ENCODE measurements at places on chromosomes 5 and 9. TPM values are rescaled to one million over a fixed set of nuclear protein-coding genes. Genes with fewer than 3 reads are reported as not detected.

GRCh38 chr5:142783601-142784341 is 13.6 kb downstream of the ARHGAP26 start:
- DNase-seq: no peak

- DNase-seq: no peak
Observed at GRCh38 chr9:14294659-14295058, 19.3 kb downstream of the NFIB start.

GRCh38 chr5:93911609-93912008 is 170.2 kb upstream of the POU5F2 start:
- DNase-seq: no peak

GRCh38 chr9:35254237-35254636 is 92.4 kb downstream of the UNC13B start:
- DNase-seq: no peak

DNA sequence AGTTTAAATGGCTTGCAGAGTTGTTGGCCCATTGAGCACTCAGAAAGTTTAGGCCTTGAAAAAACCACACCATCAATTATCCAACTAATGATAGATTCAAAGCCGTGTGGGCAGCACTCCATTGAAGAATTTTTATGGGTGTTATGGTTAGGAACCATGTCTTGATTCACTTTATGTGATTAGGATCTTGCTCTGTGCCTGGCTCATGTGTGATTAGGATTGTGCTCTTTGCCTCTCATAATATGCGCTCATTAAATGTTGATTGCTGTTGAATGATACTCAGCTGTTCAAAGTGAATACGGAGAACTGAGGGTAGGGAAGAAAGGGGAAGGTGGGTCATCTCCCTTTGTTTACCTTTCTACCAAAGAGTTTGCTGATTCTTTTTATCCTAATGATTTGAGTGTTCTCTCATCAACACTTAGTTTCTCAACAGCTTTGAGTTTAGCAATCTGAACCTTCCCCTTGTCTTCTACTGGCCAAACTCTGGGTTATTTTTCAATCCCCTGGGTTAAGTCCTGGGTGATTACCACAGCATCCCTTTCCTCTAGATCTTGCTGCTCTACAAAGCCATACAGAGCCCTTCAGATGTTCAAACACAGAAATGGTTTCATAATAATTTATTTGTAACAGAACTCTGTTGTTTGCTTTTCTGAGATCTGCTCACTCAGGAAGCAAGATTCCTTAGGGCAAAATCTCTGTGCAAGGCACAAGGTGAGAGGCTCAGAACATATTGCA is 668.8 kb upstream of the RGMB start:
- no peak for DNase-seq

GRCh38 chr5:19314840-19315239 is 673.2 kb downstream of the CDH18 start:
- no peak for DNase-seq

DNA sequence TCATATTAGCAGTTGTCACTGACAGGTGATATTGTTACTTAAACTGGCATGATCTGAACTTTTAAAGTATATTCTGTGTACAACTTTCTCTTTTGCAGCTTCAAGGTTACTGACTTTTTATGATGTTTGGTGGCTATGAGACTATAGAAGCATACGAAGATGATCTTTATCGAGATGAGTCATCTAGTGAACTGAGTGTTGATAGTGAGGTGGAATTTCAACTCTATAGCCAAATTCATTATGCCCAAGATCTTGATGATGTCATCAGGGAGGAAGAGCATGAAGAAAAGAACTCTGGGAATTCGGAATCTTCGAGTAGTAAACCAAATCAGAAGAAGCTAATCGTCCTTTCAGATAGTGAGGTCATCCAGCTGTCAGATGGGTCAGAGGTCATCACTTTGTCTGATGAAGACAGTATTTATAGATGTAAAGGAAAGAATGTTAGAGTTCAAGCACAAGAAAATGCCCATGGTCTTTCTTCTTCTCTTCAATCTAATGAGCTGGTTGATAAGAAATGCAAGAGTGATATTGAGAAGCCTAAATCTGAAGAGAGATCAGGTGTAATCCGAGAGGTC is 5.9 kb downstream of the ZCCHC7 start:
- DNase-seq: no peak

DNA sequence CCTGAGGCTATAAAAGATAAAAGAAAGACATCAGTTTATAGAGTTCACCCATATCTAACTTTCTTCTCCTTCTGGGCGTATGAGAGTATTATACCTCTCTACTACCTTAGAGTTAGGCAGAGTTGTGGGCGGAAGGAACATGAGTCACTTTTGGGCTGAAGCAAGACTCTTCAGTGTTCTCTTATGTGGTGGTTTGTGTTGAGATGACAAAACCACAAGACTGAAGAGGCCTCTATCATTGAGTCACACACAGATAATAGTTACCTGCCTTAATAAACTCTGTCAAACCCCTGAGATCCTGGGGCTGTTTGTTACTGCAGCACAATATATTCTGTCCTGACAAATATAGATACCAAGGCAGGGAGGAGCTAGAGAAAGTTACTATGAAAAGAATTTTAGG is 184.2 kb downstream of the EFNA5 start:
- DNase-seq: no peak

DNA sequence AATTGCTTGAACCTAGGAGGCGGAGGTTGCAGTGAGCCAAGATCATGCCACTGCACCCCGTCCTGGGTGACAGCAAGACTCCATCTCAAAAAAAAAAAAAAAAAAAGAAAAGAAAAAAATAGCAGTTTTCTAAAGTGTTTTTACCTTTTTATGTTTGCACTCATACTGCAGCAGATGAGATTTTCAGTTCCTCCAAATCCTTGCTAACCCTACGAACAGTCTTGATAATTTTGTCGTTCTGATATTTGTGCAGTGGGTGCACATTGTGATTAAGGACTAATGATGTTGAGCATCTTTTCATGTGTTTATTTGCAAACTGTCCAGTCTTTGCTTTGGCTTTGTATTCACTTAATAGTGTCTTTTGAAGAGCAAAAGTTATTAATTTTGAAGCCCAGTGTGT is 42.9 kb downstream of the ZCCHC7 start:
- no peak for DNase-seq

DNA sequence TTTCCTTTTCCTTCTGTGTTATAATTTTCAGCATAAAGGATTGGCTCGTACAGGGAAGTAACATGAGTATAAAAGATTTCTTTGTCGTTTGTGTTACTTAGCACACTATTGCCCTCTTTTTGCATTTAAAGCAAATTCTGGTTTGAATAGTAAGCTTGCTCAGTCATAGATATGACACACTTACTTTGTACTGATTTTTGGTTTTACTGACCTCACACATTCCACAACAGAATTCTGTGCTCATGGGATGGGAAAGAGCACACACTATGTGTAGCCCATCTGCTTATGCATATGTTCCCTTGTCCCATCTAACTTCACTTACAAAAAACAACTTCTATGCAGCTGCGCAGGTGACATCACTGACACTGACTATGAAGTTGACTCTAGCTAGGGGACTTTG is 111.9 kb upstream of the MTAP start:
- DNase-seq: no peak

DNA sequence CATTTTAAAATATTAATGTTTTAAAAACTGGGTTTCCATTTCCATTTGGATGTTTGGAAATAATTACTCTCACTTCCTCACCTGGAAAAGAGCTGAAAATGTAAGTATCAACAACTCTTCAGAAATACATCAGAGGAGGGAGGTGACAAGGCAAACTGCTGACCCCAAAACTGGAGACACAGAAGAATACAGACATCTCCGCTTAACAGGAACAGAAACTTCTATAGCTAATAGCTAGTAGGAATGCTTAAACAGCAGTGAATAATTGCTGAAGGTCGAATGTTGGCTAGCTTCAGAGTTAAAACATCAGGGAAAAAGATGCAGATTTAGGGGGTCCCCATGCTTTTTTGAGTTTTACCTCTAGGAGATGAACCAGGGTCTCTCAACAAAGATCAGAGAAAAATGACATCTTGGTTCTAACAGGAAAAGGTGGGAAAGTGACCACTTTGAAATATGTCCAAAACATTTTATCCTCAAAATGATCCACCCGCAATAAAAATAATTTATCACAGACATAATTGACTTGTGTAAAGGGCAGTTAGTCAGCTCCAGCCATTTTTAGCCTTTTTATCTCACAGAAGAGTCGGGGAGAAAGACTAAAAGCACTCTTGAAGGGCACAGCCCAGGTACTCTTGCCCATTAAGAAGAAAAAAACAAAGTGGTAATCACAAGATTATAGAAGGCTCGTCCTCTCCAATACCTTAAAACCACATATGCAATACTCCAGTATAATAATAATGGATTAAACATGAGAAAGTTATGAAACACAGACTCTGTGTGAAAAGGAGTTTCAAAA is 1474.9 kb downstream of the EFNA5 start:
- DNase-seq: no peak

- DNase-seq: no peak
Observed at GRCh38 chr5:158856291-158856690, 243.4 kb downstream of the EBF1 start.

DNA sequence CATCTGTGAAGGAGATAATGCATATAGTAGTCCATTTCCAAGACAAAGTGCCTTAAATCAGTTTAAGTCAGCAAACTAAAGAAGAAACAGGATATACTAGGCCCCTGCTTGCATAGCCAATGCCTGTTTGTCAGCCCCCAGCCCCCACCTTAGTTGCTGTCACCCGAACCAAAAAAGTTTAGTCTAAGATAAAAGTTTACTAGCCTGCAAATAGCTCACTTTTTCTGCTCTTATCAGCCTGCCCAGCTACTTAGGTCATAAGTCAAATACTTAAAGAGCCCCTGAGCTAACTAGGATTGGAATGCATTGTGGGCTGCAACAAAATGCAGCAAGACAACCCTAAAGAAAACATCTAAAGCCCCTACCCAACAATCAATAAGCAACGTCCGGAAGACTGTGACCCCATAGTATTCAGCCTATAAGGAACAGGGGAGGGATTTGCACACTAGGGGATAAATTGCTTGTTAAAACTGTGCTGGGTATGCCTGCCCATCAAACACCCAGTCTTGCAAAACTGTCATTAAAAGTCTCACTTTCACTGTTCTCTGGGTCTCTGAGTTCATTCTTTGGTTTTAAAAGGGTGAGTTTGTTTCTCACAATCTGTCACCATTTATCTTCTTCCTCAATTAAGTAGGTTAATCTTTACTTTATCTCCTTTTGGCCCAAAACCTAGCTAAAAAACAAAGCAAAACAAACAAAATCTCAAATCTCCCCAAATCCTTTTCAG is 92.4 kb upstream of the CEP78 start:
- DNase-seq: no peak

DNA sequence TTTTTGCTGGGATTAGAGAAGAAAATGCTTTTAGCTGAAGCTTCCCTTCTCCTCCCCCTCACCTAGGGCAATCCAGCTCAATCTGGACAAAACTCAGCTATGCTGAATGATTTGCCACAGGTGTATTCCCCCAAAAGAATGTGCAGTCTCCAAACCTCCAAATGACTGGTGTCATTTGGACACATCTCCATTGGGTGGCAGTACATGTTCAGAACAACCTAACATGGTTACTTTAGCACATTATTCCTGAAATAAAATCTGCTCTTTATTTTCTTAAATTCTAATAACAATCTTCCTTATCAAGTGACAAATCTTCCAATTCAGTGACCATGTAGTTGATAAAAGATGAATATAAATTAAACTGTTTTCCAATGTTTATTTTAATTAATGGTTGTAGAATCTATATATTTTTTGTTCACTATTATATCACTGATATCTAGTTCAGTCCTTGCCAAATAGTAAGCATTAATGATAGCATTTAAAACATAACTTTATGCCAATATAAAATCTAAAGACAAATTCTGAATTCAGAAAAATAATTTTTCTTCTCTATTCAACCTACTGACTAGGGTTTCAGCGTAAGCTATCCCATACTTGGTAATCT is 61.3 kb upstream of the MOCS2 start:
- DNase-seq: no peak

DNA sequence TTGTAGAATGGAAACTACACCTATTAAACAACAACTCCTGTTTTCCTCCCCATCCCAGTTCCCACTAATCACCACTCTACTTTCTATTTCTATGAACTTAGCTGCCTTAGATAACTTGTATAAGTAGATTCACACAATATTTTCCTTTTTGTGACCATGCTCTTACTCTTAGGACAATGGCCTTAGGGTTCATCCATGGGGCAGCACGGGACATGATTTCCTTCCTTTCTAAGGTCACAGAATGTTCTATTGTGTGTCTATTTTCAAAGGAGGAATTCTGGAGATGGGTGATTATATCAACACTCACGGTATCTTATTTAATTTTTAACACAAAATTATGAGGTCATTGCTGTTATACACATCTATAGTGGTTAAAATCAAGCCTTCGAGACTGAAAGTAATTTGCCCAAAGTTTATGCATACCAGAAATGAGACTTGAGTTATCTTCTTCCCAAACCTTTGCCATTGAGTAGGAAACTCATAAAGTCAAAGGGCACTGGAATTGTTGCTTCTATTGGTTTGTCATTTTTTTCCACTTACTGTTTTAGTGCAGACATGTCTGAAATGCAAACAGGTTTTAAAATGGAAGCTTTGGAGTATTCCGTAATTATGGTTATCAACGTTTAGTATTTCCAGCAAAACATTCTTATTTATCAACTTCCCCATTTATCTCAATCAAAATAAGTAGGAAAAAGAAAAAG is 23.6 kb downstream of the CTSL start:
- no peak for DNase-seq

PPP3R2 gene
- total RNA-seq: not detected

RASGRF2 gene
- 0.62 TPM for total RNA-seq

CBY3 gene
- total RNA-seq: not detected

PCDHGA10 gene
- total RNA-seq: 14.6 TPM

CATSPER3 gene
- total RNA-seq: 1.3 TPM

C5orf15 gene
- total RNA-seq: 52.0 TPM

WNT8A gene
- total RNA-seq: not detected

PCDHA3 gene
- total RNA-seq: 2.4 TPM

Data from progenitor cell of endocrine pancreas (in vitro differentiated cells).